ENCODE measurements at places on chromosomes 3 and 15.

DNA sequence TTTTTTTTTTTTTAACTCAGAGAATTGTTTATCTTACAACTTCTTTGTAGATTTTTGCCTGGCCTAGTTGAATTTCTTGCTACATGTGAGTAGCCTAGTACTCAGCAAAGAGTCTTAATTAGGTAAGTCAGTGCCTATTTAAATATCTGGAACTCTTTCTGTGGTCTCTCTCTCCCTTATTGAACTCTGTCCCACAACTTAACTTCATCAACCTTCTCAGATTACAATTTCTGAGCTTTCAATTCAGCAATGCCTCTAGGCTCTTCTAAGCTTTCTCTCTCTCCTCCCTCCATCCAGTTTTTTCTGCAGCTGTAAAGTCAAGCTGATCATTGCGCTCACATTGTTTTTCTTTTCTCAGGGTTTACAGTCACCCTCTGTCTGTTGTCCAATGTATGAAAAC lies 517.6 kb upstream of the ROBO1 start:
- no peak for DNase-seq

- no peak for DNase-seq
Observed at GRCh38 chr15:78205337-78205736, 29.0 kb downstream of the ACSBG1 start.

- no peak for DNase-seq
Observed at GRCh38 chr3:105094588-105094987, 272.1 kb upstream of the ALCAM start.

GRCh38 chr15:51692154-51692553 lies 10.9 kb downstream of the SCG3 start:
- DNase-seq, result no peak

- DNase-seq, result no peak
Observed at GRCh38 chr3:181790561-181790960, 78.8 kb downstream of the SOX2 start.

DNA sequence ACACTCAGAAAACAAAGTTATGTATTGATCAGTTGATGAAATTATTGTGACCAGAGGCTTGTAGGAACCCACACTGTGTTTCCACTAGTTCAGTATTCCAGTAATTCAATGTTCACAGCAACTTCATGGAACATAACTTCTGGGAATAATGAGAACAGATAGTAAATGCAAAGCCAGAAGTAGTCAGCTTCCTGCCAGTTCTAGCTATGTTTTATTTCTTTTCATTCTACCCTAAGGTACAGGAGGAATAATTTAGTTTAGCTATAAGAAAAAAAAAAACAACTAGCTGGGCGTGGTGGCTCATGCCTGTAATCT lies 48.6 kb downstream of the ARHGEF26 start:
- DNase-seq, result no peak

GRCh38 chr15:91866971-91867372 lies 13.5 kb downstream of the SLCO3A1 start:
- no peak for DNase-seq

DNA sequence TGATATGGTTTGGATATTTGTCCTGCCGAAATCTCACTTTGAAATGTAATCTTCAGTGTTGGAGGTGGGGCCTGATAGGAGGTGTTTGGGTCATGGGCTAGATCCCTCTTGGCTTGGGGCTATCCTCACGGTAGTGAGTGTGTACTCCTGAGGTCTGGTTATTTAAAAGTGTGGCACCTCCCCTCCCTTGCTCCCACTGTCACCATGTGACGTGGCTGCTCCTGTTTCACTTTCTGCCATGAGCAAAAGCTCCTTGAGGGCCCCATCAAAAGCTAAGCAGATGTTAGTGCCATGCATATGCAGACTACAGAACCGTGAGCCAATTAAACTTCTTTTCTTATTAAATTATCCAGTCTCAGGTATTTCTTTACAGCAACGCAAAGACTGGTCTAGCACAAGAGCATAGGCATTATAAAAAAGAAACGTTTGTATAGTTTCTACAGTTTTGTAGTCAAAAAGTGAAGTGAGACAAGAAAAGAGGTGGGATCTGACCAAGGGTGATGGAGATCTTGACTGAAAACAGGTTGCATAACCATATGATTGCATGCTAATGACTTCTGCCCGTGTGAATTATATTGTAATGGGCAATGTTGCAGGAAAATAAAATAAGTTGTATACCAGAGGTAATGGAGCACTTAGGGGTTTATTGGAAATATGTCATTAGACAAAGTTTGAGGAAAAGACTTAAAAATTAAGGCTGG lies 28.5 kb upstream of the CLASP2 start:
- DNase-seq, result no peak

GRCh38 chr15:75230016-75230343 lies 28.2 kb upstream of the GOLGA6C start:
- no peak for DNase-seq

GRCh38 chr3:168141405-168141998 lies 45.8 kb upstream of the GOLIM4 start:
- DNase-seq, result no peak

GRCh38 chr3:21310161-21310560 lies 440.8 kb downstream of the ZNF385D start:
- DNase-seq, result no peak

GRCh38 chr15:77710637-77711036 lies 77.9 kb upstream of the LINGO1 start:
- DNase-seq, result no peak

DNA sequence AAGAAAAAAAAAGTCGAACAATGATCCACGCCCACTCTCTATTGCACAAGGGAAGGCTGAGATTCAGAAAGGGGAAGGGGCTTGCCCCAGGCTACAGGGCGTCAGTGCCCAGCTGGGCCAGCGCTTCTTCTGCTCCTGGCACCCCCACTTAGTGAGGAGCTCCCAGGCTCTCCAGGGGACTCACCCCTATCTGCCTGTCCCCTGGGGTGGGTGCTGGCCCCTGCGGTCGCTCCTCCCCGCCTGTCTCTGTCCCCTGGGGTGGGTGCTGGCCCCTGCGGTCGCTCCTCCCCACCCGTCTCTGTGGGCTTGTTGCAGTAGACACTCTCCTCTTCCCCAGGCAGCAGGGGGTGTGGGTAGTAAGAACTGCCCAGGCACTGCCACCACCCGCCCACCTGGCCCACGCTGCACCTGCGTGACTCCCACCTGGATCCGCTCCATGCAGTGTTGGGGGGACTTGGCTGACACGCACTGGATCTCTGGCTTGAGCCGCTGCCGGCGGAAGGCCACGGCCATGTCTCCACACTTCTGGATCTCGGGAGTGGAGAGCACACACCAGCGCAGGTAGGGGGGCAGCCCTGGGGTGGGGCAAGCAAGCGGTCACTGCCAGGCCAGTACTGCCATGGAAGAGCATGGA lies 14.6 kb downstream of the MELTF start:
- DNase-seq, result no peak

- DNase-seq, result no peak
Observed at GRCh38 chr3:168049367-168049974, 46.3 kb downstream of the GOLIM4 start.

- peak; percentile 14 for DNase-seq
Observed at GRCh38 chr3:52339612-52340011, 23.5 kb downstream of the DNAH1 start.

DNA sequence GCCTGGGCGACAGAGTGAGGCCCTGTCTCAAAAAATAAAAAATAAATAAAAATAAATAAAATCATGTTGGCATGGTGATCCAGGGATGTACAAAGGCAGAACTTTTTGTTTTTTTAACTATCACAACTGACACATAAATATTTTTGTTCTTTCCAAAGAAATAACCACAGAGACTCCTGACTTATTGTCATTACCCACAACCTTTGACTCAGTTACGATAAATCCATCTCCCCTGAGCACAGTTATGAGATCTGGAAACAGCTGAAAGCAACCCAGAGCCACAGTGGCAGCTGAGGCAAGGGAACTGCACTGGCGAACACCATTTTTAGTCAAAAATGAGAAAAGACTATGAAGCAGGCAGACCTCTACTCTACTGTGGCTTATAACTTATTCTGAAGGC lies 24.0 kb downstream of the OSBPL10 start:
- no peak for DNase-seq

GRCh38 chr15:70090436-70091296 lies 7.1 kb downstream of the TLE3 start:
- DNase-seq, result no peak

DNA sequence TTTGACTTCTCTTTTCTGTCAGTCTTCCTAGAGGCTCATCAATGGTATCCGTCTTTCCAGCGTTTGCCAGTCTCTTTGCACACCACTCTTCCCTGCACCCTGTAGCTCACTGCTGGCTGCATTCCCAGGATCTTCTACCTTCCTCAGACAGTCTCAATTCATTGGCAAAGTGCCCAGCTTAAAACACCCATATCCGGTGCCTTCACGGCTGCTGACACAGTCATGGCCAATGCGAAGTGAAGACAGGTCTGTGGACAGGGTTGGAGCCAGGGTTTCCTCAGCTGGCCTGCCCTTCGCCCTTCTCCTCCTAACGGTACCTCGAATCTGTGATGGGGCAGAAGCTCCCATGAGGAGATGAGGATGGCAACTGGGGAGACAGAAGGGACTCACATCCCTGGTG lies 36.1 kb downstream of the PTH1R start:
- no peak for DNase-seq

- DNase-seq, result no peak
Observed at GRCh38 chr3:195063581-195064193, 207.3 kb downstream of the XXYLT1 start.

GRCh38 chr3:47394881-47395280 lies 14.1 kb downstream of the PTPN23 start:
- DNase-seq, result no peak

GRCh38 chr3:194259982-194260766 lies 91.0 kb downstream of the CPN2 start:
- no peak for DNase-seq

GRCh38 chr3:2967871-2968270 lies 142.3 kb downstream of the IL5RA start:
- no peak for DNase-seq

DNA sequence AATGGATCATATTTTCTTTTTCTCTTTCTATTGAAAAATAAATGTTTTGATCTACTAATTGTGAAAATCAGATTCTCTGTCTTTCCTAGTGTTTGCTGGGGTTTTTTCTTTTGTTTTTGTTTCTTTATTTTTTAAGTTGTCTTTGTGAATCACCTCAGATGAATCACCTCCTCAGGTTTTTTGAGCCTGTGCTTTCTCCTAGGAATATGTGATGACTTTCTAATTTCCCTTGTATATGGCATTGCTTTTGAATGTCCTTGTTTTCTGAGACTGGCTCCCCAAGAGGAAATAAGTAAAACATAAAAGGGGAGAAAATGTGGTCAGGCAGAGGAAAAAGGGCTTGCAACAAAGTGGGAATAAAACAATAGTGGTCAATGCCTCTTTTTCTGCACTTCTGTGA lies 750.0 kb downstream of the ZPLD1 start:
- no peak for DNase-seq

- no peak for DNase-seq
Observed at GRCh38 chr15:88542342-88542733, 4.1 kb downstream of the DET1 start.

DNA sequence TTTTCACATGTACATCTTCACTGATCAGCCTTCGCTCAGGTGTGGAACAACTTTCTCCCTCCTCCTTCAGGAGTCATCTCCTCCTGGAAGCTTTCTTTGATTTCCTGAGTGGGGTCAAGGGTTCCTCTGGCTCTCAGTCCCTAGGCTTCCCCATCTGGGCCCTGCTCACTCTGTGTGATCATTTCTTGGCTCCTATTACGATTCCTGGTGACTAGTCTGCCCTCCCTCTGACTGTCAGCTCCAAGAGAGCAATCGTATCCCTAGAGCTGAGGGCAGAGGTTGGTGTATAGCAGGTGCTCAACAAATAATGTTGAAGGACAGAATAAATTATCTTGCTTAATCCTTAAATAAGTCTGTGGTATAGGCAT lies 15.3 kb upstream of the PRKCD start:
- DNase-seq, result no peak

DNA sequence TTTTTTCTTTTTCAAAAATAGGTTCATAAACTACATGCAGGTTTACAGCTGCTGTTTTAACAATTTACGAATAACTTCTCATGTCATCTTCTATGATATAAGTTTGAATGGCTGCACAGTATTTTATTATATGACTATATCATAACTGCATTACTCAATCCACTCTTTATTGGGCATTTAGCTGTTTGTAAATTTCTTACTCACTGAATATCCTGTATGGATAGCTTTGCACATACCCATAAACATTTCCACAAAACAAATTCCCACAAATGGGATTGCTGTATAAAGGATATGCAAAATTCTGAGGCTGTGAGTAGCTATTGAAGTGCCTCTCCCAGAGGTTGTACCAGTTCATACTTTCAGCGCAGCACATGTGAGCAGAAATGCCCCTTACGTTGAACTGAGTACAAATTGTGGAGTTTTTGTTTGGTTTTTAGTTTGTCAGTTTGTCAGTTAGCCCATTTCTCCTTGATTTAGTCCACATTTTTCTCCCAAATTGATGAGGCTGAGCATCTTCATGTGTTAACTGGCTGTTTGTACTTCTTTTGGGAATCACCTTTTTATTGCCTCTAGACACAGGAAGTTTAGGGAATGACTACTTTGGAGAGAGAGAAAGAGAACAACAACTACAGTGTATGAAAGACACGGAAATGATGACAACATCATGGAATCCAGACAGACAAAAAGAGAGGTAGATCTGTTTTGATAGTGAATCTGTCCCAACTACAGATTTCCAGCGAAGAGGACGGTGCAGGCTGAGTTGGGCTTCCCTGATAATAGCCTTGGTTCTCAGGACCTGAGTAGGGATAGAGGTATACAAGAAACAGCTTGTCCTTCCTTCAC lies 24.8 kb downstream of the TTC23 start:
- DNase-seq, result no peak

- no peak for DNase-seq
Observed at GRCh38 chr3:47817609-47818008, 14.7 kb downstream of the DHX30 start.

GRCh38 chr15:94526071-94526689 lies 294.8 kb downstream of the MCTP2 start:
- no peak for DNase-seq

DNA sequence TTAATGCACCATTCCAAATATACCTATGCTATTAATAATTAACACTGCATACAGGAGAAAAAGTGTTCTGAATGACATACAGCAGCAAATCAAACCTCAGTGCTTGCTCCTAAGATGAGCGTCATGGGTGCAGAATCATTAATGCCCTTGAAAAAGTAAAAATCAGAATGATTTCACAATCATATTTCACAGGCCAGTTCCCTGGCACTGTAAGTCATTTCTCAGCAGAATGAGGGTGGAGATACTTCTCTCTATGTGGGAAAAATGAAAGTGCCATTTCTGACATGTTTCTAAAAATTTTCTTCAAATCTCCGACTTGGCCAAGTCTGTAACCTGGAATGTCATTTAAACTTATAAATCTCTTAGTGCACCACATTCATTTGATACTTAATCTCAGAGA lies 549.8 kb upstream of the AGTR1 start:
- no peak for DNase-seq

GRCh38 chr3:69671082-69671952 lies 67.9 kb upstream of the MITF start:
- no peak for DNase-seq

DNA sequence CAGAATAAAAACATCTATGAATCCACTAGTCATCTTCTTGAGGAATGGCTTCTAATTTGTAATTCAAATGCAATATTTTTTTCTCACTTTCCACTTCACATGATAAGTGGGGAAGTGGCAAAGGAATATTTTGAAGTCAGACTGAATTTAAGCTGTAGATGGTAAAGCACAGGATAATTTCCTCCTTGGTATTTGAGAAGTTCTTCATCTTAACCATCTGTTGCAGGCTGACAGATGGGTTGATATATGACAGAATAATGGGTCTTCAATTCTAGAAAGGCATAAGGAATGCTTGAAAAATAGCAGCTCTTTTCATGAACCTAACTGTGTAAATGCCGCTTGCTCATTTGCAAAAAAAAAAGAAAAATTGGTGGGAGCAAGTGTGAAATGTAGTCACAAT lies 66.5 kb upstream of the SNTN start:
- no peak for DNase-seq

- no peak for DNase-seq
Observed at GRCh38 chr3:184600685-184601377, 39.2 kb downstream of the EPHB3 start.
